ENCODE measurements at places on chromosomes 1 and 21.

- DNase-seq: no peak
Observed at GRCh38 chr1:154448331-154448811, 43.2 kb downstream of the IL6R start.

GRCh38 chr1:224851210-224851847 lies 78.1 kb upstream of the DNAH14 start:
- DNase-seq: no peak

- no peak for DNase-seq
Observed at GRCh38 chr1:200483491-200484143, 73.8 kb upstream of the ZNF281 start.

DNA sequence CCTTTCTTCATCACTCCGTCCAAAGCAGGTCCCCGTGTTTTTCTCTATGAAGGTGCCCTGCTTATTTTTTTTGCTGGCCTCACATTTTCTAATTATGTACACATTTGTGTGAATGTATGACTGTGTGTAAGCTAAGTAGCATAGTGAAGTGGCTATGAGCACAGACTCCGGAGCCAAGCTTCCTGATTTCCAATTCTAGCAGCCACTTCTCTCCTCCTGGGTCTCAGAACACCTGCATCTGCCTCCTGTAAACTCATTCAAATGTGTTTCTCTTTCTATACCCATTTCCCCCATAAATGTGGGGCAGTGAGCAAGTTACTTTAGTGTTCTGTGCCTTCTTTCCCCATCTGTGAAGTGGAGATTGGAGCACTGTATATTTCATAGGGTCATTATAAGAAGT lies 2.1 kb downstream of the SLAMF6 start:
- DNase-seq: no peak

- DNase-seq: no peak
Observed at GRCh38 chr1:3009556-3009955, 11.7 kb upstream of the ACTRT2 start.

DNA sequence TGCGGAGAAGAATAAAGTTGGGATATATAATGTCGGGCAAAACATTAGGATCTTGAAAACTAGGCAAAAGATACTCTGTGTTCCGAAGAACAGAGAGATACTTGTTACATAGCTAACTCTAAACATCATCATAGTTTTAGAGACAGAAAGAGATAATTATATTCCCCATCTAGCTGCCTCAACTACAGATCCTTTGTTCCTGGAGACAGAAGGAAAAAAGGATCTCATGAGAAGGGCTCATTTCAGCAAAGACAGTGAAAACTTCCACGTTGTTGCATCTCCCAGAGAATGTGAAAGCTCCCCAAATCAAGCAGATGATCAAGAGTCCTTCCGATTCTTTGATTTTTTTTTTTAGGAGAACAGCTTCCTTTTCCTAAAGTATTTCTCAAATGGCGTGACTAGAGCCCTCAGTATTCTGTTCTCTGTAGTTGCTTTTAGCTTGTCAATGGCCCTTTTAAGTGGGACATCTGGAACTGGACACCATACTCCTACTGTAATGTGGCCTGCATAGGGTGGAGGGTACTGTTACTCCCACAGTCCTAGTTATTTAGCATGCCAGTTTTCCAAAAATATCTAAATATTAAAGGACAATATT lies 1048.2 kb downstream of the TTLL7 start:
- DNase-seq: no peak

DNA sequence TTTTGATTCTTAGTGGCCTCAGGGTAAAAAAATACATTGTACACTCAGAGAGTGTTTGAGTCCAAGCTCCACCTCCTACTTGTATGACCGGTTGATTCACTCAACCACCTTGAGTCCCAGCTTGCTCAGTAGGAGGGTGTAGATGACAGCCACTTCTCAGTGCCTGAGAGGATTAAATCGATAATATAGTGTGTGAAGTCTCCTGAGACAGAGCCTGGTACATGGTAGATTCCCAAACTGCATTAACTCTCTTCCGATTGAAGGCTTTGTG lies 38.4 kb downstream of the NCMAP start:
- no peak for DNase-seq

- DNase-seq: no peak
Observed at GRCh38 chr1:31723828-31724359, 20.1 kb upstream of the COL16A1 start.

- no peak for DNase-seq
Observed at GRCh38 chr1:38953433-38953860, 11.8 kb upstream of the RHBDL2 start.

DNA sequence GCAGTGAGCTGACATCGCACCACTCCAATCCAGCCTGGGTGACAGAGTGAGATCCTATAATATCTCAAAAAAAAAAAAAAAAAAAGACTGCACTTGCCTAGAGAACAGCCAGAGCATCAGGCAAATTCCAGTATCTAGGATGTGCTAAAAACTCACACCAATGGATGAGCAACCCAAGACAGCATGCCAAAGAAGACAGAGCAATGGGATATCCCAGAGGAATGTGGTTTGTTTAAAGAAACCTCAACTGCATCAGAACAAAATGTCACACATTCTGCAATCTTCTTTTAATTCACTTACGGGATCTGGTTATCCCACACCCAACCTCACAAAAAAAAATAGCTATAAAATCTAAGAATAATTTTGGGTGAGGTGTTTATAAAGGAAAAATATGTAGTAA lies 7.3 kb downstream of the KCNH1 start:
- DNase-seq: no peak

GRCh38 chr1:51285055-51285454 lies 45.3 kb downstream of the TTC39A start:
- no peak for DNase-seq

DNA sequence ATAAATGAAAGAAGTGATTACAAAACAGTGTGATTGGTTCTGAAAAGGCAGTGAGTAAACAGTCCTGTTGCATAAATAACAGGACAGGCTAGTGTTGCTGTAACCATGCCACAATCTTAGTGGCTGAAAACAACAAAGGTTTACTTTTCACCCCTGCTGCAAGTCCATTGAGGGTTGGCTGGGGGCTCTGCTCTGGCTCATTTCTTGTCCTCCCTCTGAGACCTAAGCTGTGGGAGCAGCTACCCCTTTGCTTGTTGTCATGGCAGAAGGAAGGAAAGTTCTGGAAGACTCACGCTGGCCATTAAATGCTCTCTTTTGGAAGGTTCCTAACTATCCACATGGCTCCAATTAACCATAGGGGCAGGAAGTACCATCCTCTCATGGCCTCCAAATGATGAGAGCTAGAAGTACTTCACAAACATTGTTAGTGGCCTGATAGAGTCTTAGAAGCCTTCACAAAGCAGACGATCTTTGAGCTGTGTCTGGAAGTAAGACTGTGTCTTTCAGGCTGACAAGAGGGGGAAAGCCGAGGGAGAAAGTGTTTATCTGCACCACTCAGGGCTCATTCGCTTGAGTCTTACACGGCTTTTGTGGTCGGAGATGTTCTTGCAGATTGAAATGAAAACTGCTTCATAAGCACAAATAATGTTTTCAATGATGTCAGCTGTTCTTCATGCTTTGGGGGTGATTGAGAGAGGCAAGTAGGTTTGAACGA lies 11.9 kb downstream of the RCSD1 start:
- DNase-seq: no peak

GRCh38 chr21:27379354-27379753 lies 412.5 kb upstream of the ADAMTS5 start:
- DNase-seq: no peak

DNA sequence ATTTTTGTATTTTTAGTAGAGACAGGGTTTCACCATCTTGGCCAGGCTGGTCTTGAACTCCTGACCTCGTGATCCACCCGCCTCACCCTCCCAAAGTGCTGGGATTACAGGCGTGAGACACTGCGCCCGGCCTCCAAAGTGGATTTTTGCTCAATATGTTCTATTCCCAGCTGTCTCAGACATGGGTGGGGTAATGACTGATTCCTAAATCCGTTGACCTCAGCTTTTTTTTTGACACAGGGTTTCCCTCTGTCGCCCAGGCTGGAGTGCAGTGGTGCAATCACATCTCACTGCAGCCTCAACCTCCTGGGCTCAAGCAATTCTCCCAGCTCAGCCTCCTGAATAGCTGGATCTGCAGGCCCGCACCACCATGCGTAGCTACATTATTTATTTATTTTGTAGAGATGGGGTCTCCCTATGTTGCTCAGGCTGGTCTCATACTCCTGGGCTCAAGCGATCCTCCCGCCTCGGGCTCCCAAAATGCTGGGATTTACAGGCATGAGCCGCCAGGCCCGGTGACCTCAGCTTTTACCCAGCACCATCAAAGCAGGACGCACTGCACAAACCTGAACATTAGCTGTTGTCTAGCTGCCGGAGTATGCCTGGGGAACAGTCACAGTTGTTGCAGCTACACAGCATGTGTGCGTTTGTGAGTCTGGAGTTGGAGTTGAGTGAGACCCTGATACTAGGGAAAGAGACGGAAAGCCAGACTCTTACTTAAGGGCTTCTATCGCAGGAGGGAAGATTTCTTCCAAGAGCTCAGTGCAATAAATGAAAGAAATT lies 43.7 kb upstream of the PSEN2 start:
- no peak for DNase-seq

DNA sequence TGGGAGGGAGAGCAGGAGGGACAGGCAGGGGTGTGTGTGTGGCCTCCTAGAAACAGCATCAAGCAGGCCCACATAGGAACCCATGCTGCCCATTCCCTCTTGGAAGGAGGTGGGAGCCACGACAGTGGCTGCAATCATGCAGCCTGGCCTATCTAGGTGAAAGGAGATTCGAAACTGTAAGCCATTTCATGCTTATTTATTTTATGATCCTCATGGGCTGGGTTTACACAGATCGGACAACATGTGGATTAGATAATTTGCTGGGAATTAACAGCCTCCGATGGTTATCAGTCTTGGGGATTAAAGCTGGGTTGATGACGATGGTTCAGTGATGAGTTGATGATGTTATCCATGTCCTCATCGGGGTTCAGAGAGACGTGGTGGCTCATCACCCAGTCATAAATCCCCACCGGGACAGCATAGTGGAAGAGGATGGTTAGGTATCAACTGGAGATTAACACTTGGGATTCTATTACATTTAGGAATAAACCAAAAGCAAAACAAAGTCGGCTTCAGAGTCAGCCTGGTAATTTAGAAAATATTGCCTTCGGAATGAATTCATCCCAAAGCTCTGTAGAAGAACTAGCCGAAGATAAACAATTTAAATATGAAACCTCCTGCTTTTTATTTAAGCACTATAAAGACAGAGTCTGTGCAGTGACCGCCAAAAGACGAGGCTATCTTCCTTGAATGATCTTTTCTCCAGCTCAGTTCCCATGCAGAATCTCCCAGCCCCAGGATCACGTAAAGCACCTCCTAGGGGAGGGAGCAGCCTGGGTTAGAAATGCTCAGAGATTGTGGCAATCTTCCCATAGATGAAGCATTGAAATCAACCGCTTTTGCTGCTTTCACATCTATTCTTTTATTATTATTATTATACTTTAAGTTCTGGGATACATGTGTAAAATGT lies 252.8 kb downstream of the FOXD2 start:
- DNase-seq: no peak

- DNase-seq: no peak
Observed at GRCh38 chr1:226985839-226986463, 45.9 kb downstream of the COQ8A start.

DNA sequence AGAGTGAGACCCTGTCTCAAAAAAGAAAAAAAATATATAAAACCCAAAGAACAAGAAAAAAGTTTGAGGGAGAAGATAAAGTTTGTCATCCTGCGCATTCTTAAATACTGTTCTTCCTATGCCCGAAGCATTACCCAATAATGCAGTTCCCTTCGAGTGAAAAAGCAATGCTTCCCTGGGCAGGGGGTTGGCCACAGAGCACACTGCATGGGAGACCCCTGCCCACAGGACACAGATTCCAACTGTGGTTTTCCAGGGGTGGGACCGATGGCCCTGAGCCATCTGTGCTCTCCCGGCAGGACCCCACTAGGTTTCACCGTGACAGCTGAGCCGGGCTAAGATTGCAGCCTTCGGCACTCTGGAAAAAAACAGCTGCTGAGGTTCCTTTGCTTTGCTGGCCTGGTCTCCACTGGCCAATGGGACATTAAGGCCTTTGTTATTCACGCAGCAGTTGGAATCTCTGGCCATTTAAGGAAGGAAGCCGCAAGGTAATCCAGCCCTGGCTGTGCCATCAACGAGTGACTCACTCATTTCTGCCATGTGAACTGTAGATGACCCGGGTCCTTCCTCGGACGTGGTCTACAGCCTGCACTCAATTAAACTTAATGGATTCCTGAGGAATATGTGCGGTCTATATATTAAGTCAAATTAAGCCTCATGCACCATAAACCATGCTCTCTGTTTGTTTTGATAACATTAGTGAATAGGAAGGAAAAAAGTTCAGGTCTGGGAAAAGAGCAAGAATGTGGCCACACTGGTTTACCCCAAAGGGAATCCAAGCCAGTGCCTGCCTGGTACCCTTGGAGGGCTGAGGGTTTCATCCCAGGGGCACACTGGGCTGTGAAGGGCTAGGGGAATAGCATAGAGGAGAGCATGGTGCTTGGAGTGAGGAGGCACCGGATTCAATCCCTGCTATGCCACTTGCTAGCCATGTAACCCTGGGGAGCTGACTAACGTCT lies 163.2 kb downstream of the ZBTB18 start:
- DNase-seq: no peak

DNA sequence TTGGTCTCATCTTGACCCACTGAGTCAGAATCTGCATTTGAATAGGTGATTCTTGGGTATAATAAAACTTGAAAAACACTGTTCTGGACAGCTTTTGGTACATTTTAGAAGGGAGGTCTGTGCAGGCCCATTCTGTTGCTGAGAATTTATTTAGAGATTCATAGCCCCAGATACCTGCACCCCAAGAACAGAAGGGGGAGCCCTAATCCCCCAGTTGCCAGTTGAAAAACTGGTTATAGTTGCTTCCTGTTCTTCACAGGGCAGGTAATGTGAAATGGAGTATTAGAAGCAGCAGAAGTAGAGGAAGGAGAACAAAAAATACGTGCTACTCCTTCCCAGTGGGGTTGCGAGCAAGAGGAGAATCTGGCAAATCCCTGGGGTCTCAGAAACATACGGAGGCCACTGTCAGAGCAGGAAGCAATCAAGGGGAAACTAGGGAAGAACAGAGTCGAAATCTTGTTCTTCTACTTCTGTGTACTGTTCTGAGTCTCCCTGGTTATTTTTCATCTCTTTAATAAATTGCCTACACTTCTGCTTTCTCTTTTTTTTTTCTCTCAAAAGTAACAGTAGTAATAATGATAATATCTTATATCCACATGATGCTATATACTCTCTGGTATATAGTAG lies 4.6 kb upstream of the CLCA2 start:
- DNase-seq: no peak

- no peak for DNase-seq
Observed at GRCh38 chr1:167104256-167104633, 10.4 kb downstream of the STYXL2 start.

DNA sequence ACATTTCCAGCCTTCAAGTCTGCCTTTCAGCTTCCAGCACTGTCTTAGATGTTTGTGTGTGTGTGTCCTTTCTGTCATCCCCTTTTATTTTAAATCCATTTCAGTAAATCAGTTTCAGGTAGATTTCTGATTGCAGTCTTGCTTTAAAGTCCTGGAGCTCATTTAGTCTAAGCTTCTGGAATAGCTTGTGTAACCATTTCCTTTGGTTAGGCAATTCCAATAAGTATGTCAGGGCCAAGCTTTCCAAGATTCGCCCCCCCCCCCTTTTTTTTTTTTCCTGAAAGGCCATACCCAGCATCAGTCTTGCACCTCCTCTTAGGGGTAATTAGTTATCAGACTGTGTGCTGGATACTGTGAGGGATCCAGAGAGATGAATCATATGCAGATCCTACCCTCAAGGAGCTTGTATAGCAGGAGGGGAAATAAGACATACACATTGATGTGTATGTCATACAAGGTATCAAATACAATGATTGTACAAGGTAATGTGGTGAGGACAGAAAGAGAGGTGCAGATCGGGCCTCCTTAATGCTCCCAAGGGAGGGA lies 41.3 kb downstream of the NFYC start:
- DNase-seq: no peak

Data from stimulated activated CD8-positive, alpha-beta memory T cell treated with anti-CD3 and anti-CD28 coated beads, Interleukin-4, amount 100 ng/mL, for 1 hour (primary cell).